ENCODE measurements at places on chromosomes 6 and 20.

- DNase-seq: no peak
Measured at GRCh38 chr6:6880745-6881437, 226.9 kb upstream of the RREB1 start.

DNA sequence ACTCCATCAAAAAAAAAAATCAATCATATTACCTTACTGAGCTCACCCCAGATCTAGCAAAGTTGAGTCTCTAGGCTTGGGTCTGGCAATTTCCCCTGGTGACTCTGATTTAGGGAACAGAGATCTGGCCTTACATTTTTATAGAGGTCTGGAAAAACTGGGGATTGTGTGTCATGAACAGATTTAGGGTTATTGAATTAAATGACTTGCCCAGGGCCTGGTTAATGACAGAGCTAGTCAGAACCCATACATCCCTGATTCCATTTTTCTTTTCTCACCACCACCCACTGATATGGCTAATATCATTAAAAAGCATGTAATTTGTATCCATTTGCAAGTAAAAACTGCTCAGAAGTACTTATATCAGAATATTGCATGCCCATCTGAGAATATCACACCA, 163.4 kb upstream of the OGFRL1 start:
- no peak for DNase-seq

DNA sequence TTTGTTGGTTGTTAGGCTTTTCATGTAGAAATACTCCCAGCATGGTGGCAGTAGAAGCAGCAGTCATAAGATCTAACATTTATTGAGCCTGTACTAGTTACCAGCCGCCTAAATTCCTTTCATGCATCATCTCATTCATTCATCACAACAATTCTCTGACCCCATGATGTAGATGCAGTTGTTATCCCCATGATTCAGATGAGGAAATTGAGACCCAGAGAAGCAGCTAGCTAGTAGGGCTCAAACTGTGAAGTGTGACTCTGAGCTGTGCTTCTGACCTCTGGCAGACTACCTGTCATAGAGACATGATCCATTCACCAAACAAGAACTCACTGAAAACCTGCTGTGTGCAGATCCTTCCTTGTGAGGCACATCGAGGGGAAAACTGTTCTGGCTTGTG, 16.9 kb downstream of the RREB1 start:
- peak; percentile 93 for DNase-seq

DNA sequence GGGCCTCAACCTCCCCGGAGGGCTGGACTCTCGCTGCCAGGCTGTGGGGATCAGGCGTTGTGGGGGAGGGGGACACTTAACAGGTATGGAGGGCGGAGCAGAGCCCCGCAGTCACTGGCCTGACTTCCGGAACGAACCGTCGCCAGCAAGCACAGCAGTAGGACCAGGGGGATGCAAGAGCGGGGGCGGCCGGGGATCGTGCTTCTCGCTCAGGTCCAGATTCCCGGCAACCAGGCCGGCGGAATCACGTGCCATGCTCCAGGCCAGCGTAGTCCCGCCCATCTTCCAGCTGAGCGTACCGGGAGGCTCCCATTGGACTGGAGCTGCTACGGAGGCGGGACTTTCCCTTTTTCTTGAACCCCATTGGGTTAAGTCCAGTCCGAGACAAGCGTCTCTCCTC, 10.0 kb upstream of the POU5F1 start:
- no peak for DNase-seq

GRCh38 chr20:1484438-1485116, 6.6 kb downstream of the SIRPB2 start:
- DNase-seq: no peak

DNA sequence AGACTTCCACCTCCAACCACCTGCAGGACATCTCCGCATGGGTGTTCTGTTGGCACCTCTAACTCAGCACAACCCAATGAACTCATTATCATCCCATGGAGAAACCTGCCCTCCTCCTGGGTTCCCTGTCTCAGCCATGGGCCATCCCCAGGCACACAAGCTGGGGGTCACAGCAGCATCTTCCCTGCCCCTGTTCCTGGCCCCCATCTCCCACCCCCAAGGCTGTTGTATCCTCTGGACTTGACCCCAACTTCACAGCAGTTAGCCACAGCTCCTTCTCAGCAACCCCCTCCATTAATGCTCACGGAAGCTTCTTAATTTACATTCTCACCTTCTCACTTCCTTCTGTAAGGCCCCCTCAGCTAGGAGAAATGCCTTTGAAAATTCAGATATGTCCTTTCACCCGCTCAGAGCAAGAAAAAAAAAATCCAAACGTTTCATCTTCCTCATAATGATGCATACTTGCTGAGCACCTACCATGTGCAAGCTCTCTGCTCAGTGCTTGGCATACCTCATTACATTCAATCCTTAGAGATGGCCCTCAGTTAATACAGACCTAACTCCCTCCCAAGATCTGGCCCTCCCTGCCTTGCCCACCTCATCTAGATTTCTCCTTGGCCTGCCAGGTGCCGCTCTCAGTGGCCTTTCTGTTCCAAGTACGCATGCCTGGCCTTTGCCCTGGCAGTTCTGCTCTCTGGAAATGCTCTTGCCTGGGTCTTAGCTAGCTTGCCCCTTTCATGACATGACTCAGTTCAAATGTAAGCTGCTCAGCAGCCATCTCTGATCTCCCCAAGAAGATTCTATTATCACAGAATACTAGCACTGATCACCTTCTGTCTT, 2.5 kb upstream of the NELFCD start:
- no peak for DNase-seq

DNA sequence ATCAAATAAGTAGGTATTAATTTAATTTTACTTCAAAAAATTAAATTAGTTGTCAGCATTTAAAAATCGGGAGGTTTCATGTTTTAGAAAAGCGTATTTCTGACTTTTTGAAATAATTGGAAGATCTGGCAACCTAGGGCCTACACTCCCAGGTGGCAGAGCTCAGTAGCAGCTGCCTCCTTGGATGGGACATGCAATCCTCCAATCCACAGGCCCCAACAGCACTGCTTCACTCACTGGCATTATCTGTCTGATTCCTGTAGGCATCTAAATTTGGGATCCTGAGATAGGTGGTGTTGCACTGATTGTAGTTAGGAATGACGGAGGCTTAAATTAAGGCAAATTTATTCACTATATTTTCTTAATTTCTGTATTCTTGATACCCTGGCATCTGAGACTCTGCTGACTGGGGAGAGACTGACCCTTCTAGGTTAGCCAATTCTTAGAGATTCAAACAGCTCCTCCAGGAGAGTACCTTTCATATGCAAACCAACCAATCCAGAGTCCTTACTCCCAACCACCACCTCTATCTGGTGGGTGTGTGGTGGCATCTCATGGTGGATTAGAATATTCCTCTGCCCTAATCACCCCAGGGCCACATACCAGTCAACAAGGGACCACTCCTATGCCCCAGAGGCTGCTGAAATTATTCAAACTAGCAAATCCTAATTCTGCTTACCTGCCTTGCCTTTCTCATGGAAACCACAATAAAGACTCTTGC, 146.6 kb upstream of the GLP1R start:
- DNase-seq: no peak

DNA sequence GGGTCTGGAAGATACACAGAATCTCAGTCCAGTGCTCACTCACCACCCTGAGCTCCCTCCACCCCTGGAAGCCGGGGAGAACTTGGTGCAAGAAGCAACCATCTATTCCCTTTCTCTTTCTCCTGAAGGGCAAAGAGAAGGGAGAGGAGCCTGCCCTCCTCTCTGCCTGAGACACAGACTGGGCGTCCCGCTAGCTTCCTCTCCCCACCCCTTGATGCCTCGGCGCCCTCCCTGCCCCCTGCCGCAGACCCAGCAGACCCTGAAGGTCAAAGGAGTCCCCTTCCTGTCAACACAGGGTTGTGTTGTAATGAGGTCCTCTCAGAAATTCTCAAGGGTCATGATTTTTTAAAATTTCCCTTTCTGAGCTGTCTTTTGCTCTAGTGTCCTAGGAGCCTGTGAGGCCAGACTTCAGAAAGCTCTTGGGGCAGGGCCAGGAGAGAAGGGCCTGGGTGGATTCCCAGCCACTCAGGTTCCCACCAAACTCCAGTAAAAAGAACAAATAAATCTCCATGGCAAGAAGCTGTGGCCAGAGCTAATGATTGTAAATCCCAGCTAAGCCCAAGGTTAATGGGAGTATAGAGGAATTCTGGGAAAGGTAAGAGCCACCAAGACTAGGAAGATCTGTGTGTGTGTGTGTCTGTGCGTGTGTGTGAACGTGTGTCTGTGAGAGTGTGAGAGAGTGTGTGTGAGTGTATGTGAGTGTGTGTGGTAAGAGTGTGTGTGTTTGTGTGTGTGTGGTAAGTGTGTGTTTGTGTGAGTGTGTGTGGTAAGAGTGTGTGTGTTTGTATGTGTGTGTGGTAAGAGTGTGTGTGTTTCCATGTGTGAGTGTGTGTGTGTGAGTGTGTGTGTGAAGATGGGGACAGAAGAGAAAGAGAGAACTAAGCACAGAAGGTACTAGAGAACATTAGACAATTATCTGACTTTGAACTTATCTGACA, 1.1 kb upstream of the JPH2 start:
- DNase-seq: peak; percentile 54

DNA sequence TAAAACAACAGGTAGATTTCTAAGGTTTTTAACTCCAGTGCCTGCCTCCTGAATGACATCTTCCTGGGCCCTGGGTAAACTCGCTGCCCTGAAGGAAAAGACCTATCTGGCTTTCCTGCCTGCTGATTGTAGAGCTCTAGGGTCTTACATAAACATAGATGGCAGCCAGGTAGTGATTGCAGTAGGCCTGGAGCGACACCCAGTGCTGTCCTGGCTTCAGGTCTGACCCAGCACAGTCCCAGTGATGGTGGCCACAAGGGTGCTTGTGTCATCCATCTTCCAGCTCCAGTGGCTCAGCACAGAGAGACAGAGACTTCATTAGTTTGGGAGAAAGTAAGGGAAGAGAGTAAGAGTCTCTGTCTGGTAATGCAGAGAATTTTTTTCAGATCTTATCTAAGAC, 542.9 kb upstream of the IMPG1 start:
- no peak for DNase-seq

DNA sequence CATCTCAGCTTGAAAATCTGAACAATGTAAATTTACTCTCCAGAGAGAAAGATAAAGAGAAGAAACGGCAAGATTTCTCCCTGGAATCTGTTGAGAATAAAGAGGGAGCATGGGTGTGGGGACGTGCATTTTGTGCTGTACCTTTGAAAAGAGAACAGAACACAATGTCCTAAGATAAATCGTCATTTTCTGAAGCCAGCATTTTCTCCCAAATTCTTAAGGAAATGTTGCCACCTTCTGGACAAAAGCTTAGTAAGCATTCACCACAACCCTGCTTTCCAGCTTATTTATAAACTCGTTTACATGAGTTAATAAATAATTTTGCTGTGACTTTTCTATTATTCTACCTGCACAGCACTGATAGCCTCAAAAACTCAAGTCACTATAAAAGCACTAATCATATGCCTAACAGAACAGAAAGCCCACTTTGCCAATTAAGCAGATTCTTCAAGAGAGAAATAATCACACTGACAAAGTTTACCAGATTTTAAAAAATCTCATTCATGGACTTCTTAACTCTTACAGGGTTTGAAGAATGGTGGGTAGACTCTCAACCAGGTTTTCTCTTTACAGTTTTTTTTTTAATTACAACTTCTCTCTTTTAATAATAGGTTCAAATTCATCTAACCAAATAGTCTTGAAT, 155.8 kb downstream of the MBOAT1 start:
- peak; percentile 63 for DNase-seq

All from kidney tubule cell (primary cell).